Right lobe of liver (tissue), 6 donors: ENCODE measurements at places on chromosomes 11 and 22.
A peak's percentile ranks its signal among the peaks of the same experiment; 100 is the strongest.

GRCh38 chr11:102716527-102716926, 8.2 kb downstream of the MMP8 start:
- no peak for DNase-seq

- peak; percentile 49 for DNase-seq
These were observed 73.3 kb upstream of the ZBED5 start for GRCh38 chr11:10930972-10931760.

DNA sequence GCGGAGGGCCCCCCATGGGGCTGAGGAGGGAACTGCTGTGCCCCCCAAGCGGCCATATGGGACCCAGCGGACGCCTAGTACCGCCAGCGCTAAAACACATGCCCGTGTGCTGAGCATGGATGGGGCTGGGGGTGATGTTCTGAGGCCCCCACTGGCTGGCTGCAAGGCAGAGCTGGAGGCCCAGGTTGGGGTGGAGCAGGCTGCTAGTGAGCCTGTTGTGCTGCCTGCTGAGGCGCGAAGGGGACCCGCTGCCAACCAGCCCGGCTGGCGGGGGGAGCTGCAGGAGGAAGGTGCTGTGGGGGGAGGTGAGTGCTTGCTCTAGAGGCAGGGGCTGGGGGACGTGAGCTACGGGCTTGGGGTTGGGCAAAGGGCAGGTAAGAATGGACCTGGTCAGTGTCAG, 3.2 kb downstream of the PCNX3 start:
- DNase-seq, result no peak

GRCh38 chr11:23205156-23205871, 345.0 kb upstream of the CCDC179 start:
- no peak for DNase-seq

- no peak for DNase-seq
These were observed 1186.5 kb downstream of the BRD1 start for GRCh38 chr22:48640890-48641841.

- DNase-seq, result no peak
These were observed 77.9 kb downstream of the CWC15 start for GRCh38 chr11:94895451-94895850.

DNA sequence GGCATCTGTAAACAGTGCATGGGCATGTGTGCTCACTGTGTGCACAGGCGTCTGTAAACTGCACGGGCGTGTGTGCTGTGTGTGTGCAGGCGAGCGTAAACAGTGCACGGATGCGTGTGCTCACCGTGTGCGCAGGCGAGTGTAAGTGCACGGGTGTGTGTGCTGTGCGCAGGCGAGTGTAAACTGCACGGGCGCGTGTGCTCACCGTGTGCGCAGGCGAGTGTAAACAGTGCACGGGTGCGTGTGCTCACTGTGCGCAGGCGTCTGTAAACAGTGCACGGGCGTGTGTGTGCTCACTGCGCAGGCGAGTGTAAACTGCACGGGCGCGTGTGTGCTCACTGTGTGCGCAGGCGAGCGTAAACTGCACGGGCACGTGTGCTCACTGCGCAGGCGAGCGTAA, 22.4 kb downstream of the RNH1 start:
- no peak for DNase-seq

- no peak for DNase-seq
These were observed 47.5 kb upstream of the GALNT18 start for GRCh38 chr11:11669233-11669846.

DNA sequence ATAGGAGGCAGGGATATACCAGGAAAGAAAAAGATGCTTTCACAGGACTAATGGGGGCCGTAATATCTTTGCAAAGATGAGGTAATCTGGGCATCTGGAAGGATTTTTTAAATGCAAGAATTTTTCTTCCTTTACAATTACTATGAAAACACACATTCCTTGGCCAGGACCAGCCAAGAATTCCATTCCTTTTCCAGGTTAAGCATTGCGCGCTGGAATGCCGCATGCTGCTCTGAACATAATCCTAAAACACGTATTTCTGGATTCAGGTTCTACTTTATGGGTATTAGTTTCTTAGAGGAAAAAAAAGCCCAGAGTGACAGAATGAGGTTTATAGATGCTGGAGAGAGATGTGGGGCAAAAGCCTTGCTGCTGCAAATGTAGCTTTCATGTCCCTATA, 99.4 kb upstream of the SORL1-AS1 start:
- DNase-seq, result no peak

- no peak for DNase-seq
These were observed 636.2 kb upstream of the CCDC90B start for GRCh38 chr11:83922318-83922717.

DNA sequence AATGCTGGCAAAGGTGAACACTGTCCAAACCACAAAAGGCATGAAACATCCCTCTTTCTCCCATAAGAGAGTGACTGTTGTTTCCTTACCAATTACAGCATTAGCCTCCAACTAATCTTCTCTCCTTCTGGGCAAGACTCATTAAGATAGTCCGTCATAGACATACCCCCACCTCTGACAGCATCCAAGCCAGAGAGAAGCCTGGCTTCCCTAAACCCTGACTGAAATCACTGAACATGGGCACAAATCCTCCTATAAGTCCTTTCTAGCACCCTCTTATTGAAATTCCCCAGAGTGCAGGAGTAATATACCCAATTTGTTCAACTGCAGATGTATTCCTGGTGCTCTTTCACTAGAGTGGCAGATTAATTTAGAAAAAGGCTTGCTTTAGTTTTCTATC, 1.7 kb upstream of the RNASEH2C start:
- no peak for DNase-seq

DNA sequence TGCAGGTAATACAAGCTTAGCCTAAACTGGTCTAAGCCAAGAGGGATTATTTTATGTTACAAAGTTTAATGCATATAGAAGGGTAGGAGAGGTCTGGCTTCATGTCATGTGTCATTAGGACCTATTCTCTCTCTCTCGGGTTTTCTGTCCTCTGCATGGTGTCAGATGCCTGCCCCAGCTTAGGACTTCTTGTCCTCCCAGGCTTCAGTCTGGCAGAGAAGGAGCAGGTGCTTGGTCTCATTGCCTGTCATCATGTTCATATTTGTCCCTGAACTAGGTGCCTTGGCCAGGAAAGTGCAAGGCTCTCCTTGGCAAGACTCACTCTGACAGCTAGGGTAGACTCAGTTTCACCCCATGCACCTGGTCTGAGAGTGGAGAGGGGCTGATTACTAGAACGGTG, 126.3 kb downstream of the ADAMTS15 start:
- DNase-seq, result no peak
